ENCODE measurements at places on chromosomes 2 and 18.

DNA sequence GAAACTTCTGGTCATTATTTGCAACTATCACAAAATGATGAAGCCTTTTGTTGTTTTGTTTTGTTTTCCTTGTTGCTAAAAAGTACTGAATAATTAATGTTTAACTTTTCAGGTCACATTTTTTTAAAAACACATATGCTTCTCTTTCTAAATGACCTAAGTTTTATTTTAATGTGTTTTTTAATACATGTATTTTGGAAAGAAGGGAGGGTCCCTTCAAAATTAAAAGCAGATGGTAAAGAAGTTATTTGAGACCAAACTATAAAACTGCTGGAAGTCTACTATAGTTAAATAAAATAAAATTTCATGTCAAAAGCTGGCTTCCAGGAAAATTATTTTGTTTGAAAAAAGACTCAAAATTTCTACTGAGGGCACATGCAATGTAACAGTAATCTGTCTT lies 39.5 kb upstream of the ASNSD1 start:
- no peak for DNase-seq

GRCh38 chr2:158214431-158214830 lies 112.8 kb downstream of the UPP2 start:
- DNase-seq = peak; percentile 35

- DNase-seq = no peak
These were observed 95.2 kb downstream of the NAB1 start for GRCh38 chr2:190744041-190744440.

DNA sequence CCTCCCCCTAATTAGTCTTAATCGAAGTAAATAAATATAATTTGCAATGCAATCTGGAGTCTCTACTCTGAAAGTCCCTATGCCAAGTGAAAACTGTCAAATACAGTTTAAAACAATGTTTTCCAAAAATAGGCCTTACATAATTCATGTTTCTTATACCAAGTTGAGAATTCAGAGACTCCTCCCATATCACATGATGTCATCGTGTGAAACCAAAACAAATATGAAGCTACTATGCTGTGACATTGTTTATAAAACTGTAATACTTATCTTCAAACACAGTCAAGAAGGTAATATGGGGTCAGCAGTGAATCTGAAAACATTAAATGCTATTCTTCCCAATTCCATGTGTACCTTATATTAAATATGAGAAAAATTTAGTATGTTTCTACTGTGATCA lies 940.2 kb upstream of the FANCL start:
- DNase-seq = no peak

DNA sequence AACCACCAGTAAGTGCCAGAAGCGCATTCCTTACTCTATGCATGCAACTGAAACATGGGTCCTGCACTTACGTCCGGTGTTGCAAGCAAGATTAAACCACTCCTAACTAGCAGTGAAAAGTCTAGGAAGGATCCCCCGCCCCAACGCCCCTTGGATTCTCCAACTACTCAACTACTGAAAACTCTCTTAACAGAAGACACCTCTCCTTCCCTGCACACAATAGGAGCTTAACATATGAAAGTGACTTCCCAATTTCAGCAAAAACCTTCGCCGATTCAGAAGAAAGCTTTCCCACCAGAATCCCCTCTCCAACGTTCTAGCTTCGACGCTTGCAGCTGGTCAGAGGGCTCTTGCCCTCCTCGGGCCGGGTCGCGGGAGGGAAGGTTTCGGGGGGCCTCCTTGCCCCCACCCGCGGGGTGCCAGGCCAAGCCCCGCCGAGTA lies 578 bp downstream of the IWS1 start:
- peak; percentile 36 for DNase-seq

All from left lung (tissue), 14 donors.